ENCODE measurements at places on chromosomes 2 and 18.
A peak's percentile ranks its signal among the peaks of the same experiment; 100 is the strongest.

GRCh38 chr2:190748966-190749365 is 100.1 kb downstream of the NAB1 start:
- no peak for DNase-seq

DNA sequence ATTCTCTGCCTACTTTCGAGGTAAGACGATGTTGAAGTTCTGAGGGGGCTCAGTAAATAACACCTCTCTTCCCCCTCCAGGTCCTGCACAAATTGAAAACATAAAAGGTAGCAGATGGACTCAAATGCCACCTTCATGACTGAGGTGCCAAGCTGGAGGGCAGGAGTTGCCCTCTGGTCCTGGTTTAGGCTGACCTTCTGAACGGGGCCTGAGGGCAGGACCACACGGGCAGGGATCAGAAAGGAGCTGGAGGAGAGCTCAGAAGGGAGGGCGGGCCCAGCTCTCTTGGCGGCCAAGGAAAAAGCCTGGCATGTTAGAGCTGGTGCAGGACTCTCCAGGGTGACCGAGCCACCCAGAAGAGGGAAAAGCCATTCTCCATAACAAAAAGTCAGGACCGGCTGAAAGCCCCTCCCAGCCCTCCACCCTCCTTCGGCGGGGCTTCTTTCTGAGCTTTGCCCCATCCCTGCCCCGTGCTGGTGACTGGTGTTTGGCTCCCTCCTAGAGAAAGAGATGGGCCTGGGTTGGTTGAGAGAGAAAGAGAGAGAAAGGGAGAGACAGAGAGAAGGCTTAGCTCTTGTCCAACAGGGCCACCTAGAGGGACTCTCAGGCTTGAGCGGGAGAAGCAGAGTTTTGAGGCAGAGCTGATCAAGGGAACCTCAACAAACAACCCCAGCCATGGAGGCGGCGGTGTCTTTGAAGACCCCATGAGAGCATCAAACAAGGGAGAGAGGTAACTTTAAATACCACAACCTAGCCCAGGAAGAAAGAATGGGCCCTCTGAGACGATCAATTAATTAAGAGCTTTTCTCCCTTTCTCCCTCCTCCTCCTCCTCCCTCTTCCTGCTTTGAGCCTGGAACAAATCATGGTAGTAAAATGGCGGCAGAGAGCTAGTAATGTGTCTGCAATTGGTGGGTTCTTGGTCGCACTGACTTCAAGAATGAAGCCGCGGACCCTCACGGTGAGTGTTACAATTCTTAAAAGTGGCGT is 50.8 kb downstream of the WIPF1 start:
- peak; percentile 19 for DNase-seq

GRCh38 chr18:7021994-7022840 is 95.4 kb downstream of the LAMA1 start:
- peak; percentile 49 for DNase-seq

GRCh38 chr2:206881708-206882410 is 57.5 kb upstream of the CPO start:
- no peak for DNase-seq

DNA sequence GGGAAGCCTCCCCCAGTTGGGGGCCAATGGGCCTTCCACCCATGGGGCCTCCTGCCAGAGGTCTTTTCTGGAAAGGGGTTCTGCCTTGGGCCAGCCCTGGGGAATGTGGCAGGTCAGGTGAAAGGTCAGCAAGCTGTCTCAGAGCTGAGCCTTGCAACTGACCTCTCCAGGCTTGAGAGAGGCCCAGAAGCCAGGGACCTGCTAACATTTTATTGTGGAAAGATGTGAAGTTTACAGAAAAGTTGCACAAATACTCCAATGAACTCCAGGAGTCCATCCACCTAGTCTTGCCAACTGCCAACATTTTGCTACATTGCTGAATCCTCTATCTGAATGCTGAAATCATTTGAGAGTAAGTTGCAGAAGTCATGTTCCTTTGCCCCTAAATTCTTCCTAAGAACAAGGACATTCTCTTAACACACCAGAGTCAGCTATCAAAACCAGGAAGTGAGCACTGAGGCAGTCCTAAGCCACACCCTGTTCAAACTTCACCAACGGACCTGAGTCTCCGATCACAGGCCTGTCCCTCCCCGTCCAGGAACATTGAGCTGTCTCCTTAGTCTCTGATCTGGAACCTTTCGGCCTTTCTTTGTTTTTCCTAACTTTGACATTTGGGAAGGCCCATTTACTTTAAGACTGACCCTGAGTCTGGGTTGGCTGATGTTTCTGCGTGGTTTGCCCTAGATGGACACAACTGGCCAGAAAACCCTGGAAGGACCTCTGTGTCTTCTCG is 4.0 kb downstream of the SNORC start:
- no peak for DNase-seq

GRCh38 chr2:215505044-215505786 is 69.3 kb upstream of the FN1 start:
- DNase-seq = no peak

- no peak for DNase-seq
Measured at GRCh38 chr2:9699139-9700108, 68.6 kb upstream of the YWHAQ start.

GRCh38 chr2:109353806-109354745 is 225.1 kb downstream of the SH3RF3 start:
- no peak for DNase-seq

- no peak for DNase-seq
Measured at GRCh38 chr2:40033781-40034180, 254.7 kb upstream of the THUMPD2 start.
